ENCODE measurements at places on chromosomes 16 and 17.

GRCh38 chr16:822909-823297, 22.4 kb upstream of the GNG13 start:
- no peak for DNase-seq

DNA sequence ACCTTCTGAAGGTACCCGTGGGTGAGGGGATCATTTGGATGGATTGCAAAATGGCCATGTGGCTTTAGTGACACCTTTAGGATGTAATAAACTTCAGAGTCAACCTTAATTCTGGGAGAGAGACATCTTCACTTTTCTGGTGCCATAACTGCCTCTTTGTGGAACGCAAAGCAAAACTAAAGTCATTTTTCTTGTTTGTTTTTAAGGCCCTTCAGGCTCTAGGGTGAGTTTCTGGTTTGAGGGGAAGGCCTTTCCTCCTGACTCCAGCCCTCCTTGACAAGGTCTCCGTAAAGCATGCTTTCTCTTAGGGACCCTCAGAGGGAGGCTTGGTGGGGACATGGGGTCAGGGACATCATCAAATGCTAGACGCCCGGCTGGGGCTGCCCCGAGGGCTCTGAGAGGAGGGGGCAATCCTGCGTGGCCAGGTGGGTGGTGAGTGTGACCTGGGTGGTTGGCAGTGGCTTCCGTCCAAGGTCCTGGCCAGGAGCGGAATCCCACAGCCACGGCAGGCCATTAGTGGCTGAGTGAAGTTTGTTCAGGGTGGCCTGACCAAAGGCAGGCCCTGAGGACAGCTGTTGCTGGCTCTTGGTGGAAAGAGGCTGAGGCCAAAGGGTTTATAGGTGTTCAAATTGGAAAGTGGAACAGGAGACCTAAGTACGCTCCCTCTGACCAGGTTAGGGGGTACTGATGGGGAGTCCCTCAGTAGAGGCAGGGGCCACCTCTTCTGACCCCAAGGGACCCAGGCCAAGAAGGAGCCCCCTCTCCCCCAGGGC, 112.2 kb downstream of the METRNL start:
- no peak for DNase-seq

- peak; percentile 57 for DNase-seq
Measured at GRCh38 chr16:2178321-2179106, 17.9 kb downstream of the CASKIN1 start.

DNA sequence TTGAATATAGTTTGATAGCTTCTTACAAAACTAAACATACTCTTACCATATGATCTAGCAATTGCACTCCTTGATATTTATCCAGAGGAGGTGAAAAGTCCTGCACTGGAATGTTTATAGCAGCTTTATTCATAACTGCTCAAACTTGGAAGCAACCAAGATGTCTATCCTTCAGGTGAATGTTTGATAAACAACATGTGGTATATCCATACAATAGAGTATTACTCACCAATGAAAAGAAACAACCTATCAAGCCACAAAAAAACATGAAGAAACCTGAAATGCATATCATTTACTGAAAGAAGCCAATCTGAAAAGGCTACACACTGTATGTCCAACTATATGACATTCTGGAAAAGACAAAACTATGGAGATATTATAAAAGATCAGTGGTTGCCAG, 16.1 kb downstream of the STAT3 start:
- DNase-seq: no peak

DNA sequence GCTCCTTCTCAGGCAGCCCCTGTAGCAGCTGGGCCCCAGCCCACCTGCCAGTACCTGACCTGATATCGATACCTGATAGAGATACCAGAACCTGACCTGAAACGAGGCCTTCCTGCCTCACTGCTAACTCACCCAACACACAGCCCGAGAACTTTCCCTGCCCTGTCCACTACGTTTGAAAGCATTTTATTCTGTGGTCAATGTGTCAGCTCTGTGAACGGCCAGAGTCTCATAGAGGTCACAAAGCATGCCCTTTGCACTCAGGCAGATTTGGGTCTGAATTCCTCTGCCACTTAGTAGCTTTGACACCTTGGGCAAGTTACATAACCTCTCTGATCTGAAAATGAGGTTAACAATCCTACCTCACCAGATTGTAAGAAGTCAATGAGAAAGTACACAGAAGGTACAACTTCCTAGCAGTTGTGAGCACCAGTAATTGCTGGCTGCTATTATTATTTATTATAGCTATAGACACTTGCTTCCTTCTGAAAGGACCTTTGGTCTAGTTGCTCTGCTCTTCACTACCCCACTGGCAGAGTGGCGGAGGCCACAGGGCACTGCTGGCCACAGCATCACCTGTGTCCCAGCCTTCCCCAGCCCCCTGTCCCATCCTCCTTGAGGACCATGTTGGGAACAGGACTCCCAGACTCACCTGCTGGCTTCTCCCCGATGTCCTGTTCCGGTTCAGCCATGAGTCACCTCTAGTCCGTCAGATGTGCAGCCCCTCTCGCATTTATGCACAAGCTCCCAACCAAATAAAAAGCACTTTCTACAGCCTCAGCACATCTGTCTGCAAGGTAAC, 895 bp downstream of the ANKRD40CL start:
- DNase-seq: no peak

GRCh38 chr16:59907611-59908010, 1173.5 kb upstream of the GOT2 start:
- no peak for DNase-seq

DNA sequence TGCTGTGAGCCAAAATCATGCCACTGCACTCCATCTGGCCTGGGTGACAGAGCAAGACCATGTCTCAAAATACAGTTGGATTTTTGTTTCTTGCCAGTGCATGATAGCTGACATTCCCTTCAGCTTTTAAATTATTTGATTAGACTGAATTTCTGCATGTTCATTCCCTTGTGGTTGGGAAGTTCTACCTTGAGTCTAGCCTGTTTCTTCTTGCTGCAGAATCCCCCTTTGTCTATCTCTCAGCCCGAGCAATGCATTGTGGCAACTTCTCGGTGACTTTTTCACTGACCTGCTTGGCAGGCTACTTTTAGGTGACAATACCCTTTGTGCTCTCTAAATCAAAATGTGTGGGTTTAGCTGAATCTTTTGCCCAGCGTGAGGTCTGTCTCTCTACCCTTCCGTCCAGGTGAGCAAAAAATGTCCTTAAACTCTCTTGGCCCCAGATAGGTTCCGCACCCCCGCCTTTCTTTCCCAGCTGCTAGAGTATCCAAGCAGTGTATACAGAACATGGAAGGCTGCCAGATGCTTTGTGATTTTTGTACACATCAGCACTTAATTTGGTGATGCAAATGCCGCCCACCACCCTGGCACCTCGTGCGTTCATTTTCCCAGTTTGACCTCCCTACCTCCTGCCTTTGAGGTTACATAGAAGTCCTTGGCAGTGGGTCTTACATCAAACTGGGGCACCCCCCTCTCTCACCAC, 130.2 kb downstream of the ABCC6 start:
- DNase-seq: no peak

GRCh38 chr17:42681976-42682721, at the start of gene CNTNAP1:
Gene CNTNAP1 (plus strand): TSS chr17:42682531. CDS start chr17:42682830, 299 bp downstream.
- peak; percentile 57 for DNase-seq

DNA sequence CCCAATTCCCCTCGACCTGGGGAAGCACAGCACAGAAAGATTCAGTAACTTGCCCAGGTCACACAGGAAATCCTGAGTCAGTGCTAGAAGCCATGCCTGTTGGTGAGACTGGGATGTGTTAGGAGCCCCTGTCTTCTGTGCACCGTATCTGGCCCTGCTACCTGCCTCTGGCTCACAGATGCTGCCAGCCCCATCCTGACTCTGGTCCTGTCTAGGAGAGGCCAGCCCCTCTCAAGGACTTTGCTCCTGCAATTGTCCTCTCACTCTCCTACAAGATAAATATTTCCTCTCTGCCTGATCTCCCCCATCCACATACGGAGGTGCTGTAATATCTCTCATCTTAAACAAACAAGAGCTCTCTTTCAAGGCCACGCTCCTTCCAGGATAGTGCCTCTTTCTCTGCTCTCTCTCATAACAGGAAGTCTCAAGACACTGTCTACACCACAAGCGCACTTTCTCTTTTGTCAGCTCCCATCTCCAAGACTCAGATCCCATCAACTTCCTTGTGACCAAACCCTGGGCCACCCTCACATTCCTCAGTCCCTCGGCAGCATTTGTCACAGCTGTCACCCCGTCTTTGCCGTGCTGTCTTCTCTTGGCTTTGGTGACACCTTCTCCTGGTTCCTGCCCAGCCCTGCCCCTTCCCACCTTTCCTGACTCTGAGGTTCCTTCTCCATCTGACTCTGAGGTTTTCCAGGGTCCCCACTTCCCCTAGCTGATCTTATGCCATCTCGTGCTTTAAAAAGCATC, 1.9 kb downstream of the SLC13A2 start:
- no peak for DNase-seq

- DNase-seq: no peak
Measured at GRCh38 chr17:42049834-42050392, 488 bp downstream of the C17orf113 start.

- no peak for DNase-seq
Measured at GRCh38 chr16:67987460-67988160, 7.3 kb upstream of the DPEP3 start.

DNA sequence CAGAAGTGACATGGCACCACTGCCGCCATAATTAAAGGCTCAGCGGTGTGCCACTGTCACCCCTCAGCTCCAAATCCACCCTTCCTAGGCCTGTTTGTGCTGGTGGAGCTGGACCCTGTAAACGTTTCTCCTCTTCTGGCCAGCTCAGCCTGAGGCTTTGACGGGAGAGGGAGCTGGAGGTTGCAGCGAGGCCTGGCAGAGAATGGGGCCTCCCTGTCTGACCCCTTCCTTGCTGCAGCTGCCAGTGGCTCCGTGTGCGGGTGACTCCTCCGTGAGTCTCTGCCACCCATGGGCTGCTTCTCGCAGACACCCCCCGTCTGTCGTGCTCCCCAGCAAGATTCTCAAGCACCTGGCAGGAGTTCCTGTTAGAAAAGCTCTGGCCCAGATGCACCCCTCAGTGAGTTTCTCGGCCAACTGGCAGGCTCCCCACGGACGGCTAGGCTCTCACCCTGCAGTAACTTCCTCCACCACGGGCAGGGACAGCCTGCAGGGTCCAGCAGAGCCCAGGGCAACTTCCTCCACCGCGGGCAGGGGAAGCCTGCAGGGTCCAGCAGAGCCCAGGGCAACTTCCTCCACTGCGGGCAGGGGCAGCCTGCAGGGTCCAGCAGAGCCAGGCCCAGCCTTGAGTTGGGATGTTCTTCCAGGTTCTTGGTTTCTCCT, 4.7 kb upstream of the CHMP6 start:
- DNase-seq: no peak

DNA sequence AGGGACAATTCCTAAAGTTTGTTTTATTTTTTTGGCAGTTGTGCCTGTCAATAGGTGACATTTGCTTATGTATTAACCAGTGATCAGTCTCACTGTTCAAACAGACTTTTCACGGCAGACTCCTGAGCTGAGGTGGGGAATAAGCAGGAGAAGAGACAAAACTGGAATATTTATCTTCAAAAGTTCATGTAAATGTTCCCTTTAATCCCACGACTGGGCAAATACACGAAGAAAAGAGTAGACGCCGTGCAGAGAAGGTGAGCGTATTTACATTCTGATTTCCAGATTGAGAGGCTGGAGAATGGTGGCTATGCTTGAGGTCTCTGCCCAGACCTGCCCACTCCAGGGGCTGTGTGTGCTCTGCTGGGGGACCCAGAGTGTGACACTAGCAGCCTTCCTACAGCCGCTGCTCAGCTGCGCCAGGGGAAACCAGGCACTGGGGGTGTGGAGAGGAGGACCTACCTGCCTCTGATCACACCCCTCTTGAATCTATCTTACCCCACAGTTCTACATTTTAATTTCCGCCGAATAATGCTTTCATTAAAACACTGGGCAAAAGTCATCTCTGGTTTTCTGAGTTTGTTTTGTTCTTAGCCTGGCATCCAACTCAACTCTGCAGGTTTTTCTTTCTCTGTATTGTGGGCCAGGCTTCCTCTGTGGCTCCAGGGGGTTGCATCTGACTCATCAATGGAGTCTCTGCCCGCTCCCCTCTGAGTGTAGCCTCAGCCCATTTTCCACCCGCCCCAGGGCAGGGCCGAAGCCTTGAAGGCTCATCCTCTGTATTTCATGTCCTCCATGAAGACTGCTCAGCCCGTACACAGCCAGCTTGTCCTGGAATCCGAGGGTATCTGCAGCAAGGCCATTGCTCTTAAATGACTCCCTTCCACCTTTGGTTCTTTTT, 237.1 kb downstream of the NTN1 start:
- no peak for DNase-seq

- no peak for DNase-seq
Measured at GRCh38 chr16:81816793-81817210, 37.7 kb downstream of the PLCG2 start.

DNA sequence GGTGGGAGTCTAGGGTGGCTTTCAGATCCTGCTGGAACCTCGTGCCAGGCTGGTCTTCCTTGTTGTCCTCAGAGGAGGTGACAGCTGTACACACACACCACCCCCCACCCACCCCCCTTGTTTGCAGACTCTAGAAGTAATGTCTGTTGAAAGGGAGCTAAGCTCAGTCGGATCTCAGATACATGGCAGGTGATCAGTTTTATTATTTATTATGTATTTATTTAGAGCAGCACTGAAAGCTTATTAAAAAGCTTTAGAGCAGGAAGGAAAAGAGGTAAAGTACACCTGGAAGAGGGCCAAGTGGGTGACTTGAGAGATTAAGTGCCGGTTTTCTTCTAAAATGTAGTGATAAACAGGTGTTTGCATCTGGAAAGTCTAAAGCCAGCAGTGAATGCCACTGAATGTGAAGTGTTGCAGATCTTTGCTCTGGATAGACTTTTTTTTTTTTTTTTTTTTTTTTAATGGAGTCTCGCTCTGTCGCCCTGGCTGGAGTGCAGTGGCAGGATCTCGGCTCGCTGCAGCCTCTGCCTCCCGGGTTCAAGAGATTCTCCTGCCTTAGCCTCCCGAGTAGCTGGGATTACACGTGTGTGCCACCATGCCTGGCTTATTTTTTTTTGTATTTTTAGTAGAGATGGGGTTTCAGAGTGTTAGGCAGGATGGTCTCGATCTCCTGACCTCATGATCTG, 40.2 kb downstream of the FOXK2 start:
- DNase-seq: no peak

DNA sequence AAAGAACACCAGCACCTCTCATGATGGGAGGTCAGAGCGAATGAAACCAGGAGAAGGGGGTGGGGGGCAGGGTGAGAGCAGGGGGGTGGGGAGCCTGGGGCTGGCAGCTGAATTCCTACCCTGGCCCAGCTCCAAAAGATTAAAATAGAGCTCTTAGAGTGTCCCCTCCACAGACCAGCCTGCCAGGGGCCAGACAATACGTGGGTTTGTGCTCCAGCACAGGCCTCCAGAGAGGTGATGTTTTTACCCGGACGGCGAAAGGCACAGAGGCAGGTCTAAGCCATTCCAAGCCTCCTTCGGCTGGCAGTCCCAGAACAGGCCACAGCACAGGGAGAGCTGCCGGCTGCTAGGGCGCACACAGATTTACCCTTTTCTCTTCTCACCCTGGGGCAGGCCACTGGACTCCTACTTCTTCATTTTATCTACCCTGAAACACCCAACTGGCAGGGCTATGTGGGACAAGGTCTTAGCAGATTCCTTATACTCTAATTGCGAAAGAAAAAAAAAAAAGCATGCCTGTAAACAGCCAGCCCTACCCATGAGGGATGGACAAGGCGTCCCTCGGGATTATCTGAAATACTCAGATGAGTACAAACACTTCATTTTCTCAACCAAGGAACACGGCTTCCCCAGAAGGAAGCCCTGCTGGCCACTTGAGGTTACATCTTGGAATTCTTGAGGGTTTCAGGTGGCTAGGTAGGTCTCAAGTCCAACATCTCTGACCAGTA, 71.9 kb upstream of the NOG start:
- no peak for DNase-seq

GRCh38 chr16:21060027-21060510, 90.6 kb downstream of the DNAH3 start:
- no peak for DNase-seq

Data from activated CD4-positive, alpha-beta T cell treated with anti-CD3 and anti-CD28 coated beads, Interleukin-10, Interleukin-2, amounts not matched to agents 100 ng/mL and 50 ng/mL, durations not matched to agents 16 hours and 8 hours (primary cell).